ENCODE measurements at places on chromosomes 7 and 10.

- DNase-seq, result no peak
Measured at GRCh38 chr7:107691716-107692115, 31.1 kb downstream of the SLC26A4 start.

DNA sequence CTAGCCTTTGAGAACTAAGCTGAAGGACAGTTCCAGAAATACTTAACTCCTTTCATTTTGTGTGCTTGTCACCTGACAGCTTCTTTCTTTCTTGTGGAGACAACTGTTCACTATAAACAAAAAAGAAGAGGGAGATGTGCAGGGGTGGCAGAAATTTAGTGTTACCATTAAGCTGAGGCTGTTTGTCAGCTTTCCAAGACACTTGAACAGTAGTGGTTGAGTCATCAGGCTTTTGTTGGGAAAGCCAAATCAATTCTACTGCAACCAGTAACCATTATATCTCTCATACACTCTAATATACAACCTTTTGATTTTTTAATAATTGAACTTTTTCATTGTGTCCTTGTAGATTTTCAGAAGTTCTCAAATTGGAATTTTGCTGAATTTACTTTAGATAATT, 75.3 kb downstream of the POLL start:
- no peak for DNase-seq

- DNase-seq, result no peak
Measured at GRCh38 chr10:78744056-78744455, 324.7 kb upstream of the ZMIZ1 start.

DNA sequence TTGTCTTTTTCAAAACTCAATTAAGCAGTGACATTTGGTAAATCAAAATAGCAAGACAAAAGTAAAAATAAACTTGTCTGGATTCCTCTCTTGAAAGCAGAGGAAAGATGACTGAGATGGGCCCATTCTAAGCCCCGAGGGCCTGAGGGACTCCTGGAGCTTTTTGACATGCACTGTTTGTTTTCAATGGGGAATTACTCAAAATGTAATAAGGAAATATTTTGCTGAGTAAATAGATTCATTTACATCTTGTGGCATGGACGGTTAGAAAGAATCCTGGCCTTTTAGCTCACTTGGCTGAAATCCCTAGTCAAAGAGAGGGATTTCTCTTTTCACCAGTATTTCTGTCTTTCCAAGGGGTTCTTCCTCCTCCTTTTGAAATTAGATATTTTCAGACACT, 108.0 kb downstream of the MKX start:
- no peak for DNase-seq

GRCh38 chr7:142439739-142440138, 181.9 kb upstream of the PRSS58 start:
- no peak for DNase-seq

- DNase-seq, result no peak
Measured at GRCh38 chr10:12914111-12914510, 87.4 kb downstream of the CCDC3 start.

DNA sequence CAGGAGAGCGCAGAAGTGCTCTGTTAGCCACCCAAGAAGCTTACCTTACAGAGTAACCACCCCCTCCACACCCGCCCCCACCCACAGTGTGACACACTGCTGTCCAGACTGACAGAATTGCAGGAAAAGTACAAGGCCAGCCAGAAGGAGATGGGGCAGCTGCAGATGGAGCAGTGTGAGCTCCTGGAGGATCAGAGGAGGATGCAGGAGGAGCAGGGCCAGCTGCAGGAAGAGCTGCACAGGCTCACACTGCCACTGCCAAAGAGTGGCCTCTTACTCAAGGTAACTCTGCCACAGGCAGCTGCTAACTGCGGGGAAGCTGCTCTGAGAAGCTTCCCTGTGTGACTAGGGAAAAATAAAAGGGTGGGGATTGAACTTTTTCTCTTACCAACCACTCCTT, 17.6 kb downstream of the CCDC136 start:
- no peak for DNase-seq

GRCh38 chr10:129459762-129460539, 7.1 kb upstream of the MGMT start:
- DNase-seq, result no peak
